ENCODE measurements at places on chromosomes 3 and 15.

- no peak for DNase-seq
Observed at GRCh38 chr3:107345822-107346405, 31.3 kb upstream of the CCDC54 start.

- DNase-seq, result no peak
Observed at GRCh38 chr15:63231706-63232105, 42.3 kb downstream of the RAB8B start.

DNA sequence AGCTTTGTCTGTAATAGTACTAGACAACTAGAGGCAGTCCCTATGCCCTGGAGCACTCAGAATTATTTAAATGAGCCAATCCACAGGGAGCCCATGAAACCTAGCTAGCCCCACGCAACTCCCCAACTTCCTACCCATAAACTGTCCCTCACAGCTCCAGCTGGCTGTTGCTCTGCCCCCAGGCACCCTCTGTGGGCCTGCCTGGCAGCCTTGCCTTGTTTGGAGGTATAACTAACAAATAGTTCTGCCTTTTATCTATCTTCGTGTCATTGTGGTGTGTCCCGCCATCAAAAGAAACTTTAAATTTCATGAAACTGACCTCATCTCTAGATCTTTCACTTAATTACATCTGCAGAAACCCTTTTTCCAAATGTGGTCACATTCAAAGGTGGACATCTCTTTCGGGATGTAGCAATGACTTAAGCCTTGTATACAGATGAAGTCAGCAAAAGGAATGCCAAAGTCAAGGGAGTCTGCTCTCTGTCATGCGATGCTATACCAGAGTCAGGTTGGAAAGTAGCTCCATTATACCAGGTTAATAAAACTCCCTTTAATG lies 1.8 kb upstream of the RTP3 start:
- DNase-seq, result no peak

DNA sequence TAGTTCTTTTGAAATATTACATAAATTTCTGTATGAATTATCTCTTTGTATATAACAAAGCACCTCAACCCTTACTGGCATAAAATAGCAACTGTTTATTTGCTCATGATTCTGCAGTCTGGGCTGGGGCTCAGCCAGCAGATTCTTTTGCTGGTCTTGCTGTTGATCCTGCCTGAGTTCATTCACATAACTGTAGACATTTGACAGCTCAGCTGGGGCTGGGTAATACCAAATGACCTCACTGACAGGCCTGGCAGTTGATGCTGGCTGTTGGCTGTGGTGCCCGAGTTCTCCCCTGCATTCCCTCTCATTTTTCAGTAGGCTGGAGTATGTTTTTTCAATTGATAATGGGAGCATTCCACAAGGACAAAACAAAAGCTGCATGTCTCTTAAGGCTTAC lies 449.9 kb upstream of the GOLIM4 start:
- no peak for DNase-seq

DNA sequence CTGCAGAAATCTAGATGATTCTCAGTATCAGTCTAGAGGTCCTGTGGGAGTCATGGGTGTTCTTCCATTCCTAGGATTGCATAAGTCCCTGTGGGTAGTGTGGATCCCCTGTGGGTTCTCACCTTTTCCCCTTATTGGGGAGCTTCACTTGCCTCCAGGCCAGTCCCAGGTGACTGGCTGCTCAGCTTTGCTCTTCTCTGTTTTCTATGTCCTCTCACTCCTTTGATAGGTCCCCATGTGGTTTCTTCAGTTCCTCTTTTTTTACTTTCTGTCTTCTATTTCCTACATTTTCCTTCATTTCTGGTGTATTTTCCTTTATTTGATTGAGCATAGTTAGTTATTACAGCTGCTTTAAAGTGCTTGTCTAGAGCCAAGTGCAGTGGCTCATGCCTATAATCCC lies 10.9 kb downstream of the TEX55 start:
- no peak for DNase-seq

DNA sequence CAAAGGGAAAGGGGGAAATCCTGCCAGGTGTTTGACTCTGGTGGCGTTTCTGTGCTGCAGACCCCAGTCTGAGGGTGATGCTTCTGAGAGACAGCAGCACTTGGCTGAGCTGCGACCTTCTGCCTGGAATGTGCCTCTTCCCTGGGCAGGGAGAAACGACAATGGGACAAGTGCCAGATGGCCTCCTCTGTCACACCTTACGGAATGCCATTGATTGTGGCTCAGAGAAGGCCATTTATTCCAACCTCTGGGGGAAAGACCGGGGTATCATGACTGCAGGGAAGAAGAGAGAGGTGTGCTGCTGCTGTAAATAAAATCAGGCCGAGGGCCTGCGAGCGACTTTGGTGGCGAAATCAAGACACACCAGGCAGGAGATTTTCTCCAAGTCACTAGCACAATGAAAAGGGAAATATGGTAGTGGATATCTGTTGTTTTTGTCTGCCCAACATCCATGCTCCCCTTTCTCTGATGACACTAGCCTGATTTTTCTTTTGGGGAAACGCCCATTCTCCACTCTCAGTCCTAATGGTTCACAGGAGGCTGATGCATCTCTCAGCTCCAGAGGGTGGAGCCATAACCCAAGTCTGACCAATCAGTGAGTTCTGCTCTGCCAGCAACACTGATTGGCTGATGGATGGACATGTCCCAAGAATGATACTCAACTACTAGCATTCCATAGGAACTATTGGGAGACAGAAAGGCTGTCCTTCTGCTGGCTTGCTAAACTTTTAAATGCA lies 336.1 kb downstream of the FOXP1 start:
- no peak for DNase-seq

DNA sequence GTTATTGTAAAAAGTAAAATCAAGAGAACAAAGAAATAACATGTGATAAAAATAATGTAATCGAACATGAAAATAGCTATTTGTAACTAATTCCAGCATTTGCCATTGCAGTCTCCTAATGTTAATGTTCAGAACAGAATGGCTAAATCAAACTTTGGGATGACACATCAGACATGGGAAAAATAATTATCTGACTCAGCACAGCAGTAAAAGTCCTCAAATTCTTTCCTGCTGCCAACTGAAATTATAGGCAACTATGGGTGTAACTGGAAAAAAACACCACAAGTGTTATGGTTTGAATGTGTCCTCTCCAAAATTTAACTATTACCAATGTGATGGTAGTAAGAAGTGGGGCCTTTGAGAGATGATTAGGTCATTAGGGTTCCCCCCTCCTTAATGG lies 446.7 kb downstream of the C3orf38 start:
- DNase-seq, result no peak

- DNase-seq, result no peak
Observed at GRCh38 chr3:60147249-60147950, 1097.6 kb upstream of the CFAP20DC start.

DNA sequence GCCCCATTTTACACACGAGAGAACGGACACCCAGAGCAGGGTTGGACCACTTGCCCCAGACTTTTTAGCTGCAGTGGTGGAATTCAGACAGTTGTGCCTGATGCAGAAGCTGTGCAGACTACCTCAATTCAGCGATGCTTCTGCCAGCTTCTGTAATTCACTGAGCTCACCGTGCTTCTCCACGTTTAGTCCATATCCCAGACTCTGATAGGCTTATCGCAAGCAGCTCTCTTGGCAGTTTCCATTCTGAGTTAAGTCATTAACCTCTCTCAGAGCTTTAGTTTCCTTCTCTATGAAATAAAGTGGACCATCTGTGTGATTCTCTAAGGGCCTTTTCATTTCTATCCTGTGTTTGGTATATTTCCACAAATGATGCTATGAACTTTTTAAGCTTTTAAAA lies 37.1 kb downstream of the ABHD17C start:
- DNase-seq, result no peak

- no peak for DNase-seq
Observed at GRCh38 chr3:161770484-161771386, 274.1 kb downstream of the OTOL1 start.

- DNase-seq, result no peak
Observed at GRCh38 chr3:105394177-105394576, 27.5 kb downstream of the ALCAM start.

GRCh38 chr15:31360843-31361763 lies 34.5 kb downstream of the KLF13 start:
- DNase-seq, result peak; percentile 79

GRCh38 chr3:183266454-183266853 lies 13.4 kb downstream of the B3GNT5 start:
- DNase-seq, result no peak

GRCh38 chr15:84603630-84604379 lies 3.0 kb downstream of the ZSCAN2 start:
- no peak for DNase-seq

GRCh38 chr3:186099178-186099577 lies 9.7 kb downstream of the ETV5 start:
- no peak for DNase-seq

DNA sequence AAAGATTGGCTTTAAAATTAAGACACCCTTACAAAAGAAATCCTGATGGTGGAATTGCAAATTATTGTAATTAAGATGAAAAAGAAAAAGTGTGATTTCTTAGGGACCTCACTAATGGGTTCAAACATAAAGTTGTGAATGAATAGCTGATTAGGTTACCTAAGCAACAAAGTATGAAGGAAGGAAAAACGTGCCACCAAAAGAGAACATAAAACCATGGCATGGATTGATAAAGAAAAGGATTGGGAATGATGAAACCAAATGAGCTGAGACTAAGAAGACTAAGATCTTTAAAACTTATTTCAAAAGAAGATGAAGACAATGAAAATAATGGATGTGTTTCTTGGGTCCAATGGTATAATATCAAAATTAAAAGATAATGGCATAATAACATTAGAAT lies 32.2 kb upstream of the GUCA1C start:
- no peak for DNase-seq

- no peak for DNase-seq
Observed at GRCh38 chr3:102123590-102124190, 274.4 kb downstream of the NFKBIZ start.

- no peak for DNase-seq
Observed at GRCh38 chr3:7038394-7038793, 177.5 kb downstream of the GRM7 start.

DNA sequence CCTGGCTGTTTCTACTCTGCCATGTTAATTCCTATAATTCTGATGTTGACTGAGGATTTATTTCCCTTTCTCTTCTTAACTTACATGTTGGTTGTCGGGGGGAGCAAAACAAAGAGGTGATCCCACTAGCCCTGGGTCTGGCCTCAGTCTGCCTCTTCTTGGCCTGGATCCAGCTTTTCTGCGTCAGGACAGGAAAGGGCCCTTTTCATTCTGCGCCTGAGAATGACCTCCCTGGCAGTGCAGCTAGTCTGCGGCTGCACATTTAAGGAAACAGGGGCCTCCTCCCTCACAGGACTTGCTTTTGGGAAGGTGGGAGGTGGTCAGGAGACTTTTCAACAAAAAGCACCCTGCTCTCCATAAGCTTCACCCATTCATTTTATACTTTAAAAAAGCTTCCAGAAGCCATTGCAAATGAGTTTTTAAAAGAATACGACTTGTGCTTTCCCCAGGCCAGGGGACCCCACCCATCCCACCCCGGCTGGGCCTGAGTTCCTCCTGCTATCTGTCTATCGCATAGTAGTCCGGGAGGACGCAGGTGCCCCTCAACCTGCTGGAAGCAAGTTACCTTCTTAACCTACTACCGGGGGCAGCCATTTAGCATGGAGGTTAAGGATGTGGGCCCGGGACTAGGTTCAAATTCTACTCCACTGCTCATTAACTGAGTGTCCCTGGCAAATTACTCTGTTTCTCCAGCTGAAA lies 21.3 kb upstream of the EHD4 start:
- no peak for DNase-seq

GRCh38 chr3:116000311-116000710 lies 377.0 kb downstream of the GAP43 start:
- no peak for DNase-seq

DNA sequence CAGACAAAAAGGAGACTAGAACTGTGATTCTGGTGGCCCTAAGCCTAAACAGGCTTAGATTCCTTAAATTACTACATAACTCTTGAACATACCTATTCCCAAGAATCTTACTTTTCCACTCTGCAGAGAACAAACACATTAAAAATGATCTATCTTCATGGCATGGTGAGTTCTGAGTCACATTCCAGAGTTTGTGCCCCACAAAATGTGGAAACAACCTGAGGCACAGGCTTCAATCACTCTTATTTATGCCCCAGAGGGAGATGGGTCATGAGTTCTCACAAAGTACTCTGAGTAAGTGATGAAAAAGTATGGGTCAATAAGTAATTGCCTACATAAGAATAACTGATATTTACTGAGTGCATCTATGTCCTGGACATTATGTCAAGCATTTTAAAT lies 137.5 kb upstream of the SLC2A2 start:
- DNase-seq, result no peak

DNA sequence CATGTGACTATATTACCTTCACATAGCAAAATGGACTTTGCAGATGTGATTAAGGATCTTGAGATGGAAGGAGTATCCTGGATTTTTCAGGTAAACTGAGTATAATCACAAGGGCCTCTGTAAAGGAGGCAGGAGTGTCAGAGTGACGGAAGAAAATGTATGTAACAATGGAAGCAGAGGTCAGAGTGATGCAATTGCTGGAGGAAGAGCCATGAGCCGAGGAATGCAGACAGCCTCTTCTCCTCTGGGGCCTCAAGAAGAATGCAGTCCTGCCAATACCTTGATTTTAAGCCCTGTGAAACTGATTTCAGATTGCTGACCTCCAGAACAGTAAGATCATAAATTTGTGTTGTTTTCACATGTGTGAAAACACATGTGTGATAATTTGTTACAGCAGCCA lies 15.1 kb downstream of the HEMK1 start:
- DNase-seq, result no peak

GRCh38 chr15:79812541-79812940 lies 84.3 kb downstream of the MTHFS start:
- no peak for DNase-seq

DNA sequence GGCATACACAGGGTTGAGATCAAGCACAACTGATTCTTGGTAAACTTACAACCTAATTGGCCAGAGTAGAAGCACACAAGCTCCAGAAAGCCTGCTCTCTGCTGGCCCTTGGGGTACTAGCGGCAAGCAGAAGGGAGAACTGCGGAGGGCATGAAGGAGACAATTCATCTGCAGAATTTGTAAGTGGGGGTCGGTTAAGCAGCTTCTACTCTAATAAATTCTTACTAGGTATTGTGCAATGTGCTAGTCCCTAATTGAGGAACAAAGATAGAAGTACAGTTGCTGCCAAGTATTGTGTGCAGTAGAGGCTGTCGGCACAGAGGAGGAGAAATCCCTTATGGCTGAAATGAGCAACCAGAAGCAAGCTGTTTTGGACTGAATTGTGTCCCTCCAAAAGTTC lies 91.2 kb upstream of the VEPH1 start:
- DNase-seq, result no peak

- DNase-seq, result no peak
Observed at GRCh38 chr3:50297896-50298725, 1.1 kb downstream of the HYAL3 start.

DNA sequence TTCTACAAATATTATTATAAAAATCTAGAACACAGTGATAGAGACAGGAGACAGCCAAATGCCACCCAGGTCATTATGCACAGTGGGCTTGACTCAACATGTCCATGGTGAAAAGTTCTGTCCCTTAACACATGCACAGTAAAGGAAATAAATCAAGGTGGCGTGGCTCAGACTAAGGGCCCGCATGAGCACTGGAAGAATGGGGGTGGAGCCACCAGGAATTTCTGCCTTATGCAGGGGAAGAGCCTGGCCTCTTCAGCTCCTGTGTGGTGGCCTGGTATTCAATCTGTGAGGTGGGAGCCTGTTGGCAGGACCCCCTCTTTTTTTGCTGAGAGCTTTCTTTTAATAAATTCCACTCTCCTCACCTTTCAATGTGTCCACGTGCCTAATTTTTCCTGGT lies 17.2 kb upstream of the SPG21 start:
- DNase-seq, result no peak
